ENCODE measurements at places on chromosomes 7 and 10.

DNA sequence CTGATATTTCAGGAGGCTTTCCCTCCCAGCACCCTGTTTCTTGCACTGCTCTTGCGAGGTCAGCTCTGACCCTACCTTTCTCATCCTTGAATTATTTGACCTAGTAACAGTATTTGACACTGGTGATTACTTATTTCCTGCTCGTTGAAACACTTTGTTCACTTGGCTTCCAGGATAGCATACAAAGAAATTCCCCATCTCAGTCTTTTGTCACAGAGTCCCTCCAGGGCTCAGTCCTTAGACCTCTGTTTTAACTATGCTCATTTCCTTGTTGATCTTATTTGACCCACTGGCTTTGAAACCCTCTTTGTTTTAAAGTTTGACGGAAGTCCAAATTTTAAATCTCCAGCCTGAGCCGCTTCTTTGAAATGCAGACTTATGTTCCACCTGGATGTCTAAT, 29.9 kb downstream of the BMPR1A start:
- DNase-seq: no peak

DNA sequence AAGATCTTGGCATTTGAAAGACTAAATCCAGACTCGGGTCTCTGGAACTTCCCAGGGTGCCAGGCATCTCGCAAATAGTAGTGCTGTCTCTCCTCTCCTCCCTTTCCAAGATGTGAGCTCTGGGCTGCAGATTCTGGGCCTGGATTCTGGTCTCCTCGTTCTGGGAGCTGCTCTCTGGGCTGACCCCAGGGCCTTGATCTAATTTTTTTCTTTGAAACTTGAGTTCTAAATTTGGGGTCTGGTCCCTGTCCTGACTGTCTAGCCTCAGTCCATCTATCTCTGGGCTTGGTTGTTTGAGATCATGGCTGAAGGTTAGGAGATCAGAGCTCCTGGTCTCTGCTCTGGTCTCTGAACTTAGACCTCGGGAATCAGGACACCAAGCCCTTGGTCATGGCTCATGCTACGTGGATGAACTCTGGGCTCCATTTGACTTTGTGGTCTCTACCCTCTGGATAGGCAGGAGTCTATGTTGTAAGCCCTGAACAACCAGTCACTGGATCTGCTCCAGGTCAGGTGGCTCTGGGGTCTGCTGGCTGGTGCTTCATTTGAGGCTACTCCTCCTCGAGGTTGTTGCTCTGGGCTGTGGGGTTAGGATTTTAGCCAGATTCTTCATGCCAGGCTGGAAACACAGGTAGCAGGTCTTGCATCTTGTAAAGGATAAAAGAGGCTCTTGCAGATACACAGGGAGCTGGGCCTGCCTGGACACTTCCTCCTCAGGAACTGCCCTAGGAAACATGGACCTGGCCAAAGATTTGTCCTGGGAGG, 8.0 kb upstream of the MBL2 start:
- DNase-seq: no peak

DNA sequence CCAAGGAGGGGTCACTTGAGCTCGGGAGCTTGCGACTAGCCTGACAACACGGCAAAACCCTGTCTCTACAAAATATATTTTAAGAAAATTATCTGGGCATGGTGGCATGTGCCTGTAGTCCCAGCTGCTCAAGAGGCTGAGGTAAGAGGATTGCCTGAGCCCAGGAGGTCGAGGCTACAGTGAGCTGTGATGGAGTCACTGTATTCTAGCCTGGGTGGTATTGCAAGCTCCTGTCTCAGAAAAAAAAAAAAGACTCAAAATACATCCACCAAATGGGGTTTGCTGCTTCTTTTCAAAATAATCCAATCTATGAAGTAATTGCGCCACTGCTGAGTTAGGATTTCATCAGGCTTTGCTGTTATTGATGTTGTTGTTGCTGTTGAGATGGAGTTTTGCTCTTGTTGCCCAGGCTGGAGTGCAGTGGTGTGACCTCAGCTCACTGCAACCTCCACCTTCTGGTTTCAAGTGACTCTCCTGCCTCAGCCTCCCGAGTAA, 11.1 kb upstream of the VIM start:
- DNase-seq: no peak

- no peak for DNase-seq
These were observed 108.6 kb upstream of the TAC1 start for GRCh38 chr7:97623333-97623732.

DNA sequence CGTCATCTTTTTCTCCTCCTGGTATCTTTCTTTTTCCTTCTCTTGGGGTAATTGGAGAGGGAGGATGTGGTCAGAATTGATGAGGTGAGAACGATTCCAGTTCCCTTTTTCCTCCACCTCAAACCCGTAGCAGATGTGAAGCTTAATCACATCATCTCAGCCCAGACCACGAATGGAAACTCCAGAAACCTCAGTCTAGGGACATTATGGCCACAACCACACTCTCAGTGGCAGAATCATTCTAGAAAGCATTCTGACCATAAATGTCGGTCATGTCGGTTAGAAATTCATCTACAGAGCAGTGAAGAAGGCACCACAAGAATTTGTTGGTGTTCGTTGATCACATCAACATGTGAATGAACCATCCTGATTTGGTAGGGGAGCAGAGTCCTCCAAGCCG, 78.7 kb downstream of the GATA3 start:
- no peak for DNase-seq

DNA sequence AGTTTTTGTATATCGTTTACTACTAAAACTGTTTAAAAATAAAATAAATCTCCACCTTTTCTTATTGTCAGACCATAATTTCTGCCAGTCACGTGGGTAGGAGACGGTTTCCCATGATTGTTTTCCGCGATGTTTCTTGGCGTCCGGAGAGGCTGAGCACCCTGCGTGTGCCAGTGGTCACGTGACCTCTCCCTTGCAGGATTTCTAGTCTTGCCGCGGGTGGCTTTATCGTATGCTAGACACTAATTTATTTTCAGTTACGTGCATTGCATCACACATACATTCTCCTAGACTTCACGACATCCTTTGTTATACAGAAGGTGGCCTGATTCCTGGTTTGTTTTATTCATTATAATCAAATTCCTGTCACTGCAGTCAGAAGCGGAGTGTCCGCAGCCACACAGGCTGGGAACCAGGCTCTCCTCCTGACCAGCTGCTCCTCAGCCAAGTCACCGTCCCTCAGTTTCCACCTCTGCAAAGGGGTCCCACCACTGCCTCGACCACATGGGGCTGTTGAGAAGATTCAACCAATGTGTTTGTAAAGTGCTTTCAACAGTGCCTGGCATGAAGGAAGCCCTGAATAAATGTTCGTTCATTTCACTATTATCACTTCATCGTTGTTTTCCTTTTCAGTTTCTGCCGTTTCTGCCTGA, 203.2 kb upstream of the PPP2R2D start:
- no peak for DNase-seq

DNA sequence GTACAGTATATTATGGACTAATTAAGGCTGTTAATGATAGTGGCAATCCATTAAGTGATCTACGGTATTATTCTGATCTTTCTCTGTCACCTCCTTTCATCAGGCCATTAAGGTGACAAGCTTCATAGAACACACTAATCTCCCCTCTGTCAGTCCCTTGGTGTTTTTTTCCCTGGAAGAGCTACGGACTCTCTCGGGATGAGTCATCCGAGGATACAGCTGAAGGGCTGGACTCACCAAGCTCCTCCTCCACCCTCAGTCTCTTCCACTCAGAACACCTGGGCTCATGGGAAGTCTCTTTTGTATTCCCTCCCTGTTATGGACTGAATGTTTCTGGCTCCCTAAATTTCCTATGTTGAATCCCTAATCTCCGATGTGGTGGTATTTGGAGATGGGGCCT, 69.8 kb upstream of the PLXNA4 start:
- DNase-seq: no peak

GRCh38 chr7:67916571-67917436, 920.2 kb downstream of the TYW1 start:
- DNase-seq: no peak

DNA sequence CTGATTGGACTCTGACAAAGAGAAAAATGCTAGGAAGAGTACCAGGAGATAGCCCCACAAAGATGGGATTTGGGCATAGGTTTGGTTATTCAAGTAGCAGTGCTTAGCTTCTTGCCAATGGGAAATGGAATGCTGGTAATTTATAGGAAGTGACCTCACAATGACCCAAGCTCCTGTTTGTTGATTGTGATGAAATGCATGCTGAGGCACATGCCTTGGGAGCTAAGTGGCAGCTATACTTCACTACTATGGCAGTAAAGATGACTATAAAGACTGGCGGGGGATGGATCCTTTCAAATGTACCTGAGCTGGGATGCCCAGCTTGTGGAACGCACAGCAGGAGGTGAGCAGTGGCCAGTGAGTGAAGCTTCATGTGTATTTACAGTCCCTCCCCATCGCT, 153.8 kb downstream of the ZNF22 start:
- DNase-seq: no peak

DNA sequence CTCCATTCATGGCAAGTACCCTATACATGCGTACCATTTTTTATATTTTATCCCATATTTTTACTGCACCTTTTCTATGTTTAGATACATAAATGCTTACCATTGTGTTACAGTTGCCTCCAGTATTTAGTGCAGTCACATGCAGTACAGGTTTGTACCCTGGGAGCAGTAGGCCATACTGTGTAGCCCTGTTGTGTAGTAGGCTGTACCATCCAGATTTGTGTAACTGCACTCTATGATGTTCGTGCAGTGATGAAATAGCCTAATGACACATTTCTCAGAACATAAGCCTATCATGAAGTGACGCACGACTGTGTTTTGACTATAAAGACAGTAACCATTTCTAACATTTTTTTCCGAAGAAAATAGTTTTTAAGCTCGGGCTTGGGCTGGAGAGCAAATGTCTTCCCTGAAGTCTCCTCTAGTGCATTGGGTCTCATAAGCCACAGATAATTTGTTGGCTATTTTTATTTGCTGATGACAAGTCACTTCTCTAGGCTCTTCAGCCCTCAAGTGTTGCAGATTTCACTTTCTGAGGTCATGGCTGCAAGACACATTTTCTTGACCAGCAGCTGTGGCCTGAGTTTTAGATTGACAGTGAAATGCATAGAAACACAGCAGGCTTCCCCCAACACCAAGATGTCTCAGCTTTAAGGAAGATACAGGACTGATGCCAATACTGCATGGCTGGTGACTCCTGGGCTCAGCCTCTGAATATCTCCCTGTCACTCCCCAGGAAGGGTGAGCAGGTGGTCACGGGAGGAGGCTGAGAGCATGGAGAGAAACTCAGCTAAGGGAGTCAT, 26.9 kb downstream of the EPDR1 start:
- no peak for DNase-seq

DNA sequence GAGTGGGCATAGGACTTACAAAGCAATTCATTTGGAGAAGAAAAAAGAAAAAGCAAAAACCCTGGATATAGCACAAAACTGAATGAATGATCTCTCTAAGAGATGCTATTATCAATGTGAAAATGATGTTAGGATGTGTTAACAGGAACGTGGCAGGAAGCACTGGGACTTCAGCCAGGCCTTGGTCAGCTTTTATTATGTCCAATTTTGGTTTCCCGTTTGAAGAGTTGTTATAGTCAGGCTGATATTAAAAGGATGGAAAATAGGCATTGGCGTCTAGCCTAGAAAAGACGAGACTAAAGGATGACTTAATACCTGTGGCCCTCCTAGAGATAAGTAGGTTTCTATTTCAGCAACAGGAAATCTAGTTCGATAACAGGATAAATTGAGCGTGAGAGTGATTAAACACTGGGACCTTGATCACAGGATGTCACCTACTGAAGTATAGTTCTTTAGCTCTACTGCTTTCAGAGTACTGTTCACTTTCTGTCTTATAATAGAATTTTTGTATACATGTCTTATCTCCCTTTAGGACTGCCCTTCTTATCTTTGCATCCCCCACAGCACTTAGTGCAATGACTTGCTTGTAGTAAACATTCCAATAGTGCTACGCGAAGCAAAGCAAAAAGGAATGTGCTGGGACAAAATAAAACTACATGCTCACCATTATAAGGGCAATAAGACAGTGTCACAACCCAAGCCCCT, 99.8 kb upstream of the AGBL3 start:
- DNase-seq: peak; percentile 63

- no peak for DNase-seq
These were observed 844 bp upstream of the KAT6B start for GRCh38 chr10:74825371-74826141.

GRCh38 chr7:7496311-7496710, 39.4 kb downstream of the COL28A1 start:
- no peak for DNase-seq

GRCh38 chr10:63549810-63550209, 28.6 kb downstream of the REEP3 start:
- no peak for DNase-seq

DNA sequence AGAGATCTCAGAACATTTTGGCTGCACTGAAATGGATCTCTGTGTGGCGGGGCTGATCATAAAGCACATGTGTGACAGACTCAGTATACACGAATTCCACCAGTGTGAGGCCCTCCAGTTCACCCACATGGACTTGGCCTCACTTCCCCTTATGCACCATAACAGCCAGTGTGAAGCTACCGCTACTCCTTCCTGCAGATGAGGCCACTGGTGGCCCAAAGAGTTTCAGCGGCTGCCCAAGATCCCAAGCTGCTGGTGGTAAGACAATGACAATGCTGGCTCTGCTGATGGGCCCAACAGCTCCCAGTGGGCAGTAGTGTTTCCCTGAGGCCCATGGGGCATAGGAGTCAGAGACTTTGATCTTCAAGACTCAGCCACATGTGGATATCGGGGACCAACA, 21.0 kb upstream of the C10orf71 start:
- no peak for DNase-seq

DNA sequence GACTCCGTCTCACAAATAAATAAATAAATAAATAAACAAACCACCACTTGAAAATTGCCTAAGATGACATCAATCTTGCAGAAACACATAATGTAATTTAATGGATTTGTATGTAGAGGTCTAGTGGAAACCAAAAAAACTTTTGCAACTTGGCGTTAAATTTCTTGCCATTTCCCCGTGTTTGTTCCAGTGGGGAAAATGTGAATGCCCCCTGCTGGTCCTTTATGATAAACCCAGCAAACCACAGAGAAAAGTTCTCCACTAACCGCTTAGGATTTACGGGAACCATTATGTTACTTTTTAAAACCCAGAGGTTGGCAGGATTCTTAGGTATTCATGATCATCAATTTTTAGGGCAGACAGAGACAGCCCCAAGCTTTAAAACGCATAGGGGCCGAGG, 32.5 kb downstream of the LAMB4 start:
- no peak for DNase-seq

GRCh38 chr10:74771054-74771453, 55.3 kb upstream of the KAT6B start:
- DNase-seq: no peak

GRCh38 chr7:82423446-82423845, 20.1 kb downstream of the CACNA2D1 start:
- no peak for DNase-seq

- DNase-seq: no peak
These were observed at the start of gene ADRB1 for GRCh38 chr10:114043532-114044246. TSS of gene ADRB1 (plus strand) at chr10:114043866. CDS start at chr10:114044133, 267 bp downstream.

GRCh38 chr7:71239586-71240268, 107.8 kb downstream of the GALNT17 start:
- DNase-seq: no peak
